ENCODE measurements at places on chromosomes 5 and 9. TPM values are rescaled to one million over a fixed set of nuclear protein-coding genes. Genes with fewer than 3 reads are reported as not detected.
A peak's percentile ranks its signal among the peaks of the same experiment; 100 is the strongest.

The PLAC8L1 gene
- total RNA-seq: not detected

DNA sequence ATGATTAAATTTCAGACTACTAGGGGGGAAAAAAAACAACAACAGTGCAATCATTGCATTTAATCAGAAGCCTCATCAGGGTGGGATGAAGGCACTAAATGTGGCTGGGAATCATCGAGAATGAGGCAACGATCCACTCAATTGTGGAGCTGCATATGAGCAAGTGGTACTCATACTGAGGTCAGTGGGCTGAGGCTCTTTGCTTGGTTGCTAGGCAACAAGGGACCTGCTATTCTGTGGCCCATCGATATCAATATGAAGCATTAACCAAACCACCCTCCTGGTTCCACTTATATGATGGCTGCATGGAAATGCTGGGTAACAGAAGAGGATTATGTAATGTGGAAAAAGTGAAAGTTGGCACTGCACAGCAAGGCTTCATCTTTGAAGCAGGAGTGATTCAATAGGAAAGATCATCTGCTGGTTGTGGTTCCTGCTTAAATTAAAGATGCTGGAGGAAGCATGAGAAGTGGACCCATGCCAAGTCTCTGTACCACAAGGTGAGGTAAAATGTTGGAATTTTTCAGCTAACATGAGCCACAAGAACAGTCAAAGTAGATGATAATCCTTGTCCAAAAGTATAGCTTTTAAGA is 159.8 kb upstream of the HMHB1 start:
- no peak overlapping the region for H3K27ac ChIP-seq
- H3K4me1 ChIP-seq: no peaks in the 10 kb centered on the region
- H3K27me3 ChIP-seq: no peaks in the 10 kb centered on the region
- DNase-seq: no peak

- H3K27me3 ChIP-seq: no peaks in the 10 kb centered on the region
- peak overlapping the region; percentile 59 for H3K27ac ChIP-seq
- DNase-seq: no peak
- no peaks in the 10 kb centered on the region for H3K36me3 ChIP-seq
Observed at GRCh38 chr5:86679949-86680348, 62.2 kb downstream of the COX7C start.

DNA sequence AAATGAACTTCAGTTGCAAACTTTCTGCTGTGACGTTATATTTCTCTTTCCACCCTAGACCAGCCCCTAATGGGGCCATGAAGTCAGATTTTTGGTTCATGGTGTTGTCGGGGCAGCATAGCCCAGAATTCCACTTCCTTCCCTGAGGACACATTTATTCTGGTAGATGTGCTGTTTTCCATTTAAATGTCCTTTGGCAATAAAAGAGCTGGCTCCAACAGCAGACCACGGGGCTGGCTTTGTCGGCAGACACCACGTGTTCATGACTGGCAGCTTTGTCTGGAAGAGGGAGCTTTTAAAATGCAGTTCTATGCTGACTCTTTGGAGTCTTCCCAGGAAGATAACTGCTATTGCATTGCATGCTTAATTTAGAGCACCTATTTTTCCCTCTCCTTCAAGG is 17.6 kb upstream of the LCP2 start:
- DNase-seq: peak; percentile 95
- no peaks in the 10 kb centered on the region for H3K36me3 ChIP-seq
- H3K4me1 ChIP-seq: peaks cover 25% of the 10 kb centered on the region
- H3K4me3 ChIP-seq: no peak overlapping the region
- no peaks in the 10 kb centered on the region for H3K27me3 ChIP-seq
- H3K27ac ChIP-seq: peak overlapping the region; percentile 72

DNA sequence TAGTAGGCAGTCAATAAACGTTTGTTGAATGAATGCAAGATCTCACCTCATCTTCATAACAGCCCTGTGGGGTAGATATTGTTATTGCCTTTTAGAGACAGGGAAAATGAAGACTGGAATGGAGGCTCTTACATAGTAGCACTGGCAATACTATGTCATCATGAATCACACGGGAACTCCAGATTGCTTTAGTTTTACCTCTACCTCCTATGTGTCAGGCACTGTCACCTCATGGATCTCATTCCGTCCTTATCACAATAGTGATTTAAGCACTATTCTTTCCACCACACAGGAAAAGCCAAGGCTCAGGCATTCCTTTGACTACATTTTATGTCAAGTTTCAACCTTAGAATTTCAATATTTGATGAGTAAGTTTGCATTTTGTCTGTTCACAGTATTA is 2.9 kb upstream of the EPB41L4B start:
- no peaks in the 10 kb centered on the region for H3K36me3 ChIP-seq
- peaks cover 15% of the 10 kb centered on the region for H3K4me1 ChIP-seq
- H3K27me3 ChIP-seq: peaks cover 5% of the 10 kb centered on the region
- DNase-seq: no peak
- no peak overlapping the region for H3K27ac ChIP-seq

The PAPPA gene
- total RNA-seq: 2.5 TPM

DNA sequence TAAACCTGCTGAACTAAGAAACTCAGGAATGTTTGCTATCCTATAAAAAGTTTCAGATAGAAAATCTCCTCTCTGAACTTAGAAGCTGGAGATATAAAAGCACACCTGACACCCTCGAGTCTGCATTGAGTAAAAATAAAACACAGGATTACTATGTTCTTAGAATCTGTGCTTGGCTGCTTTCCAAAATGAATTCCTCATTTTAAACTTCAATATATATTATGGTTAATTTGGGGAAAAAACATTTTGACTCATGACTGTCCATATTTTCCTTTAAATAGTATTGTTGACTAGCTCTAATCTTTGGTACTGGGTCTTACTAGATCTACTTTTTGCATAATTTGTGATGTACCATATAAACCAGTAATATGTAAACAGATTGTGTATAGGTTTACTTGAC is 36.7 kb downstream of the FBXW2 start:
- DNase-seq: no peak
- H3K36me3 ChIP-seq: peaks cover 2% of the 10 kb centered on the region
- H3K4me3 ChIP-seq: no peak overlapping the region
- H3K27ac ChIP-seq: no peak overlapping the region
- peaks cover 2% of the 10 kb centered on the region for H3K4me1 ChIP-seq
- H3K27me3 ChIP-seq: no peaks in the 10 kb centered on the region

Data from spinal cord (tissue), 10 donors.